ENCODE measurements at places on chromosomes 2 and 18.

- no peak for DNase-seq
Measured at GRCh38 chr18:63261029-63261428, 58.5 kb downstream of the BCL2 start.

GRCh38 chr2:3121601-3122000, 256.0 kb downstream of the EIPR1 start:
- DNase-seq = no peak

GRCh38 chr2:238285653-238286082, 2.7 kb downstream of the PER2 start:
- DNase-seq = no peak

DNA sequence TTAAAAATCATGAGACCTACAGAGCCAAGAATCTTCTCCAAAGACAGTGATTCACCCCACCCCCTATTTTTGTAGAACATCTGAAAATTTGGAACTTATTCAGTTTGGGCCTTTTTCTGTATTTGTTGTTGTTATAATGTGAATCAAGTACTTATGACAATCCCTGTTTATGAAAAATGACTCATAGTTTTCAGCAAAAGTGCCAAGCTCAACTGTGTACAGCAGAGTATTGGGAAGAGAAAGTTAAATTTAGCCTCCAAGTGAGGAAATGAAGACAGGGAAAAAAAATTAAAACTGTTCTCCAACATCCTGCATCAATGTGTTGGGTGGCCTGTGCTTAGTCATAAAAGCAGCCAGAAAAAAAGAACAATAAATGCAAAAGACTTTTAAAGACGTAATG, 46.2 kb downstream of the LRATD1 start:
- DNase-seq = no peak

DNA sequence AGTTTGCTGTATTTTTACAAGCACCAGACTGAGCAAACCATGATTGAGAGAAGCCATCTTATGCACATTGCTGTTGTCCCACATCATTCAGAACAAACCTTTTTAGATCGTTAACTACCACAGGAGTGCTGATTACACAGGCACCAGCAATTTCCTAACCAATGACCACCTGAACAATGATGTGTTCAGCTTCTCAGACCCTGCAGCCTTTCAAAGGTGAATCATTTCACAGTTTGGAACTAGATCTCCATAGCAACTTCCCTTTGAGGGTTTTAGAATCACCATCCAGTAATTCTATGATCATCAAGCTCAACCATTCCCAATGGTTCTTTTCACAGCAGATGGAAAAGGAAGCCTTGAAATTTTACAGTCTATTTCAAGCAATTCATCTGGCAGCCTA, 71.4 kb downstream of the OLA1 start:
- DNase-seq = no peak

DNA sequence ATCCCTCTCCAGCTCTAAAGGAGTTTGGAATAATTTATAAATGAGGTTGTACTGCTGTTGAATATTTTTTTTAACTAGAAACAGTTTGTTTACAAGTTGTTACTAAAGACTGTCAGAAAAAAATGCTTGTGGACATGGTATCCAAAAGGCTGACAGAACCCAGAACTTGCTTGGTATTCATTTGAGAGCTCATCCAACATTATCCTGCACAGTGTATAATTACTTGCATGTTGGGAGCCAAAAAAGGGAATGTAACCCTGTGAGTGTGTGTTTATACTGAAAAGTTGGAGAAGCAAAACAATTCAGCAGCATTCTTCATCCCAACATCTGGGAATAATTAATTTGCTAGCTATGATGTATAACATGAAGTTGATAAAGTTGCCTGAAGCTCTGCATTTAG, 42.1 kb upstream of the EHBP1 start:
- no peak for DNase-seq

DNA sequence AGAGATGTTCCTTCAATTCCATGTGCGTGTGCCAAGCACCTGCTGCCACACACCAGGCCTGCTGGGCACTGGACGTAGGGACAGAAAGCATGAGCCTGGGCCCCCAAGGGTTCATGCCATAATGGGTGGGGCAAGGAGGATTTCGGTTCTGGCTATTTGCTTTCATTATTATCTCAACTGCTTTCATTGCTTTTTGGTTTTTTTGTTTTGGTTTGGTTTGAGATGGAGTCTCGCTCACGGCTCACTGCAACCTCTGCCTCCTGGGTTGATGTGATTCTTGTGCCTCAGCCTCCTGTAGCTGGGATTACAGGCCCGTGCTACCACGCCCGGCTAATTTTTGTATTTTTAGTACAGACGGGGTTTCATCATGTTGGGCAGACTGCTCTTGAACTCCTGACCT, 57.2 kb downstream of the SF3B1 start:
- DNase-seq = no peak

DNA sequence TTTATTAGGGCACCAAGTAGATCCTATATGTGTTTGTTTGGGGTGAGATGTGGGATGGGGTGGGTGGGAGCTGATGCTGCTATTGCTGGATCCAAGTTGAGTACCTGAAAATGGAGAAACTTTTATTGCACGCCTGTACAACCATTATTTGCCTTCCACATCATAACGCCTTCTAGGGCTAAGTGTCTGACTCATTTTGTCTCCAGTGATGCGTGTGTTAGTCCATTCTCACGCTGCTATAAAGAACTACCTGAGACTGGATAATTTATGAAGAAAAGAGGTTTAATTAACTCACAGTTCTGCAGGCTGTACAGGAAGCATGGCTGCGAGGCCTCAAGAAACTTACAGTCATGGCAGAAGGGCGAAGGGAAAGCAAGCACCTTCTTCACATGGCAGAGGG, 58.2 kb downstream of the KDM3A start:
- DNase-seq = no peak

- no peak for DNase-seq
Measured at GRCh38 chr2:80092474-80092873, 212.1 kb downstream of the LRRTM1 start.

DNA sequence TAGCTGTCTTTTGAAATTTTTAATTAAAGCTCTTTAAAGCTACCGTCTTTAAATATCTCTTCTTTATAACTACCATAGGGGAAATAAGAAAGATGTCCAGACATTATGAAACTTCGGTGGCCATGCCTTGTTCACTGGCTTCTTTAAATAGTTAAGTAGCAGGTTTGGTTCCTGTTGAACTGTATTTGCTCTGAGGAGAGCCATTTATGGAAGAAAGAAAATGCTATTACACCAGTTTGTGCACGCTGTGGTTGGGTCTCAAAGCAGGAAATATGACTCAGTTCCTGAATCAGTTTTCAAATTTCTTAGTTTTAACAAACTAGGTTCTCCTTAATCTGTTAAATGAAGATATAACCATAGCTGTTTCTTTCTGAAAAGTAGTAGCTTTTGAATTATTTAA, 12.2 kb downstream of the ARPC2 start:
- no peak for DNase-seq

DNA sequence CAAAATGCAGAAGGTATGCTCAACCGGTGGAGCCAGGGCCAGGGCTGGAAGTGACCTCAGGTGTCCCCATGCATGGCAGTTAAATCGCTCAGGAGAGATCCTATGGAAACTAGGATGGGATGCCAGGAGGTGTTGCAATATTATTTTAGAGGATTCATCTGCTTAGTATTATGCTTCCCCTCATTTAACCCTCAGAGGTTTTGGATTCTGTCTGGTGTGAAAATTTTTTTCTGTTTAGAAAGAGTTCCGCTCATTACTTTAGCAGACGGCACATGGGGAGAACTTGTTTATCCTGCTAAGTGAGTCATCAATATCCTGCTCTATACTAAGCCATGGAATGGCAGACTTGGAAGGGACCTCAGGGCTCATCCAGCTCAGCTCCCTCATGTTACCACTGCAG, 42.5 kb downstream of the TRIB2 start:
- no peak for DNase-seq

- DNase-seq = no peak
Measured at GRCh38 chr2:170123593-170123992, 54.4 kb upstream of the MYO3B start.

- no peak for DNase-seq
Measured at GRCh38 chr2:209094221-209094620, 329.6 kb upstream of the MAP2 start.

- DNase-seq = no peak
Measured at GRCh38 chr18:57970356-57971095, 73.5 kb upstream of the NEDD4L start.

- no peak for DNase-seq
Measured at GRCh38 chr2:151827564-151828142, 568 bp downstream of the ARL5A start.

- DNase-seq = no peak
Measured at GRCh38 chr2:31000970-31001369, 137.3 kb downstream of the GALNT14 start.

GRCh38 chr2:134027980-134028379, 225.9 kb upstream of the MGAT5 start:
- no peak for DNase-seq

DNA sequence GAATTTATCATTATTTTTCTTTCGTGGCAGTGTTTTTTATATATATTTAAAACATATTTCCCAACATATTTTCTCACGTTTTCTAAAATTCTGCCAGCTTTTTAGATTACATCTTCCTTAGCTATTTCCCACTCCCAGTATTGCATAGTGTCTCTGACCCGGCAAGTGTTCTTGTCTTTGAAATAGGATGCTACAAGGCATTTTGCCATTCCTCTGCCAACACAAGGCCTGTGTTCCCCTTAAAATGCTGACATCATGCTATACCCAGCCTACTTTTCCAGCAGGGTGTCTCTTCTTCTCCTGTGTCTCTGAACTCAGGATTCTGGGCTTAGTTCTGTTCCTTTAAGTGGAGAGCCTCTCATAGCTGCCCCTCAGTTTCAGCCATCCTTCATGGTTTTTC, 115.2 kb downstream of the DIS3L2 start:
- DNase-seq = no peak

GRCh38 chr18:74420481-74420880, 36.6 kb downstream of the DIPK1C start:
- DNase-seq = no peak

- no peak for DNase-seq
Measured at GRCh38 chr2:98356729-98357128, 10.5 kb downstream of the CNGA3 start.

GRCh38 chr2:170475878-170476277, 239.3 kb upstream of the SP5 start:
- DNase-seq = no peak

- no peak for DNase-seq
Measured at GRCh38 chr2:121949271-121949670, 193.8 kb downstream of the TSN start.

GRCh38 chr2:109529532-109530449, 84.0 kb downstream of the SEPTIN10 start:
- DNase-seq = no peak

- DNase-seq = no peak
Measured at GRCh38 chr2:187519419-187520120, 34.7 kb downstream of the TFPI start.

GRCh38 chr2:207718521-207718920, 7.1 kb downstream of the CCNYL1 start:
- DNase-seq = no peak

DNA sequence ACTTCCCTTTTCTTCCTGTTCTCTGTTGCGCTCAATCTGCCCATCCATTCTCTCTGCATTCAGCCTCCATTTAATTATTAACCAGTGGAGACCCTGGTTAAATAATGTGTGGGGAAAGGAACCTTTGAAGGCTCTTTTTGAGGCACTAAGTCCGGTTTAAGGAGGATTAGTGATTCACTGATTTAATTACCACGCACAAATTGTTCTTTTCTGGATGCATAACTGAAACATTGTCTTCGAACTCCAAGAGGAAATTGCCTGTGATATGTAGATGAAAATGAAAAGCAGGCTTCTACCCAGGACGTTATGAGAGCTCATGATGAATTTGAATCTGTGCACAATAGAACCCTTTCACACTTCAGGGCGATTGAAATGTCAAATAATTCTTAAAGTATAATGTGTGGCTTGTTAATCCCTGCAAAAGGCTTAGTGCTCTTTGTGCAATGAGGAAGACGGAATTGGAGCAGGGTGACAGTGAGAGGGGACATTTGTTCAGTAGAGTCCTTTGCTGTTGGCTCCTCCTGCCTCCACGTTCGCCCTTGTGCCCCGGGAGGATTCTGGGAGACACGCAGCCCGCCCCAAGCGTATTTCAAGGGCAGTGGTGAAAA, 51.1 kb upstream of the ZNF236 start:
- no peak for DNase-seq

DNA sequence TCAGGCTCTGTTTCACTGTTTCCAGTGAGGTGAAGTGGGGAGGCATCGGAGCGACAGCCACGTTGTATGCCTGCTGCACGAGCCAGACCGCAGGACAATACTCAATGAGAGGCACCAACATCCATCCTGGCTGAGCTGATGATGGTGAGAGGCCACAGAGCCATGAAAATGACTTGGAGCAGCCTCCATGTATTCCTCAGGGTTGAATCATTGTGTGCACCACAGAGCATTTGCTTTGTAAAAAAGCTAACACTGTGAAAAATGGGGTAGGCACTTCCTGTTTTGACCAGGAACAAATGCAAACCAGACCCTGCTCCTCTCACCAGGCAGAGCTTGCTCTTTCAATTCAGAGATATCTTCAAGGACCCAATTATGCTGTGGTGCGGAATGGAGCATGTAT, 87.2 kb downstream of the LPIN1 start:
- DNase-seq = no peak

DNA sequence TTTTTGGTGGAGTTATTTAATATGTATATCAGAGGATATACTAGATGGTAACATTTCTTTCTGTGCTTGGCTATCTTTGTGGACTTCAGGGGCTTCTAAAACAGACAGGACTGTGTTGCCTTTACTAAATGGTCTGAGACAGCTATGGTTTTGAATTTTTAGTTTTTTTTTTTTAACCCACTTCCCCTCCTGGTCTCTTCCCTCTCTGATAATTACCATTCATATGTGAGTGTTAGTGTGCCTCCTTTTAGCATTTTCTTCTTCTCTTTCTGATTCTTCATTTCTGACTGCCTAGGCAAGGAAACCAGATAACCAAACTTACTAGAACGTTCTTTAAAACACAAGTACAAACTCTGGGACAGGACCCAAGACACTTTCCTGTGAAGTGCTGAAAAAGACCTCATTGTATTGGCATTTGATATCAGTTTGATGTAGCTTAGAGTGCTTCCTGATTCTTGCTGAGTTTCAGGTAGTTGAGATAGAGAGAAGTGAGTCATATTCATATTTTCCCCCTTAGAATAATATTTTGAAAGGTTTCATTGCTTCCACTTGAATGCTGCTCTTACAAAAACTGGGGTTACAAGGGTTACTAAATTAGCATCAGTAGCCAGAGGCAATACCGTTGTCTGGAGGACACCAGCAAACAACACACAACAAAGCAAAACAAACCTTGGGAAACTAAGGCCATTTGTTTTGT, 52.7 kb downstream of the SMAD4 start:
- no peak for DNase-seq

GRCh38 chr2:10721396-10722251, at the start of gene ATP6V1C2:
Gene ATP6V1C2, plus strand, starts transcription at chr2:10721630. Its CDS starts 1,220 bp downstream, at chr2:10722850.
- no peak for DNase-seq
